ENCODE measurements at places on chromosomes 7 and 10.

DNA sequence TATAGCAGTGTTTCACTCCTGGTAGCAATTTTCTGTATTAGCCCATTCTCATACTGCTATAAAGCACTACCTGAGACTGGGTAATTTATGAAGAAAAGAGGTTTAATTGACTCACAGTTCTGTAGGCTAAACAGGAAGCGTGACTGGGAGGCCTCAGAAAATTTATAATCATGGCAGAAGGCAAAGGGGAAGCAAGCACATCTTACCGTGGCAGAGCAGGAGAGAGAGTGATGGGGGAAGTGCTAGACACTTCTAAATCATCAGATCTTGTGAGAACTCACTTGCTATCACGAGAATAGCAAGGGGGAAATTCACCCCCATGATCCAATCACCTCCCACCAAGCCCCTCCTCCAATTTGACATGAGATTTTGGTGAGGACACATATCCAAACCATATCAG, 131.6 kb upstream of the EFCAB10 start:
- DNase-seq, result no peak

GRCh38 chr7:36299823-36300341, 89.8 kb upstream of the ANLN start:
- DNase-seq, result no peak

DNA sequence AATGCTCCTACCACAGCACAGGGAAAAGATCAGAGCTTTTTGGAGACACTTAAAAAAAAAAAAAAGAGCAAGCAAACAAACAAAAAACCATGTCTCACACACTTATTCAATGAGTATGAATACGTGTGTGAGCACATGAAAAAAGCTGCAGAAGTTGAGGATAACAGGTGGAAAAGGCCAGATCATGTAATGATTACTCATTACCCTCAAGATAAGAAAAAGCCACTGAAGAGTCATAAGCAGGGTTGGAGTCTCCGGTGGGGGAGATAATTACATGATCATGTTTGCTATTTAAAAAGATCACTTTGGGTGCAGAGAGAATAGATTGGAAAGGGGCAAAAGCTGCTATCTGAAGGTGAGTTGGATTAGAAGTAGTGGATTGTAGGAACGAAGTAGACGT, 77.0 kb downstream of the POU6F2 start:
- DNase-seq, result no peak

- no peak for DNase-seq
Observed at GRCh38 chr7:17674166-17674942, 265.9 kb downstream of the SNX13 start.

GRCh38 chr10:9068003-9068402, 1013.5 kb downstream of the GATA3 start:
- no peak for DNase-seq

- no peak for DNase-seq
Observed at GRCh38 chr7:137846549-137846826, 286 bp downstream of the DGKI start.

GRCh38 chr10:102208311-102209035, 17.6 kb upstream of the ELOVL3 start:
- DNase-seq, result no peak

- peak; percentile 85 for DNase-seq
Observed at GRCh38 chr7:3092468-3092867, 48.8 kb upstream of the CARD11 start.

- no peak for DNase-seq
Observed at GRCh38 chr7:27782849-27783248, 42.9 kb downstream of the TAX1BP1 start.

All from T-helper 2 cell (primary cell).